Ureter (tissue), 1 donor: ENCODE measurements at places on chromosomes 13 and 19. TPM values are rescaled to one million over a fixed set of nuclear protein-coding genes. Genes with fewer than 3 reads are reported as not detected.

The GIPC1 gene
- 141 TPM for total RNA-seq

The CRB3 gene
- total RNA-seq, result 23.6 TPM

The FPR3 gene
- total RNA-seq, result 3.4 TPM

The ZNF880 gene
- total RNA-seq, result 37.5 TPM

The RNF113B gene
- total RNA-seq, result not detected

The ARHGAP35 gene
- total RNA-seq, result 84.0 TPM

The SELENOV gene
- not detected for total RNA-seq

The RFPL4AL1 gene
- not detected for total RNA-seq

The DPY19L3 gene
- total RNA-seq, result 43.1 TPM

The MCEMP1 gene
- total RNA-seq, result not detected

The SPC24 gene
- total RNA-seq, result 1.4 TPM

The UBE2L5 gene
- total RNA-seq, result not detected

The C19orf73 gene
- 2.4 TPM for total RNA-seq

The ZNF442 gene
- 8.0 TPM for total RNA-seq
